ENCODE measurements at places on chromosomes 12 and 14.

DNA sequence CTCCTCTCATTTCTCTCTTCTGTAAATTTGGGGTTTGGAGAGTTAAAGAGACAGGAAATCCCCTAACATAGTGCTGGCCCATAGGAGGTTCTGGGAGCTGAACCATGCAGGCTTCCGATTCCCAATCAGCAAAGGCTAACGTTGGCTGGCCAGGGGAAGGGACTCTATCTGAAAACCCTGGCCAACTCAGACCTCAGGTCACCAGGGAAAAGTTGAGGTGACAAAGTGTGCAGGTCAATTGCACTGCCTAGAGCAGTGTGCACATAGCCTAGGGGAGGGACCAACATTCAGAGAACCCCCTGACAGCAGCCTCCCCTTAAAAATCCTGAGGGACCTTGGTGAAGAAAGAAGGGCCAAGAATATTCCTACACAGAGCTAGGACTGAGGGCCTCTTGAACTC, 38.9 kb downstream of the TTC7B start:
- DNase-seq = no peak

DNA sequence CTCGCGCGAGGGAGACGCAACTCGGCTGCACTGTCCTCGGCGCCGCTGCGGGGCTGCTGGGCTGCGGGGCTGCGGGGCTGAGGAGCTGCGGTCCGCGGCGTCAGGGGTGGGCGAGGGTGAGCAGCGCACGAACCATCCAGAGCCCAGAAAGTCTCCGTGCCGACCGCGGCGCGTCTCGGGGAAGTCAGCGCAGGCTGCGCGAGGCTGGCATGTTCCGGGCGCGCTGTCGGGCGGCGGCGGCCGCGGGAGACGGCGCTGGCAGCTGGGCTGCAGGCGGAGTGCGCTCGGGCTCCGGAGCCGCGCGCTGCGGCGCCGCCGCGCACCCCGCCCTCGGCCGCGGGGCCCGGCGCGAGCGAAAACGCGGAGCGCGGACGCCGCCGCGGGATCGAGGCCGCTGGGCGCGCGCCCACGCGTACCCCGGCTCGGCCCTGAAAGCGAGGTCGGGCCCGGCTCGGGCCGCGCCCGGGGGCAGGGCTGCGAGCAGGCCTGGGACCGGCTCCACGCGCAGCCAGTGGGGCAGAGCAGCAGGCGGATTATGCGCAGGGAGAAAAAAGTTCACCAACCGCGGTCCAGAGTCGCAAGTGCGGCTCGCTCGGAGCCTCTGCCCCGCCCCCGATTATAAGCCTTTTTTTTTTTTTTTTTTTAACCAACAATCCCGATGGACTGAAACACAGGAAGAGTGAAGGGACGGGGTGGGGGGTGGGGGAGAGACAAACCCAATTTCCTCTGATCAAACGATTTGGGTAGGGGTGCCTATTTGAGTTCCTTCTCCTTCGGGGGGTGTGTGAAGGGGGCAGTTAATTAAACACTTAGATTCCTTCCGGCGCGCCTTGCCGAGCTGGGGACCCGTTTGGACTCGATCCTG, at the start of gene PRICKLE1:
PRICKLE1 (minus strand) TSS at position 282 of the 865 bp plus-strand sequence. CDS start 117,230 bp downstream, outside the sequence.
- no peak for DNase-seq

GRCh38 chr12:2640709-2641108, 154.1 kb upstream of the FKBP4 start:
- no peak for DNase-seq

DNA sequence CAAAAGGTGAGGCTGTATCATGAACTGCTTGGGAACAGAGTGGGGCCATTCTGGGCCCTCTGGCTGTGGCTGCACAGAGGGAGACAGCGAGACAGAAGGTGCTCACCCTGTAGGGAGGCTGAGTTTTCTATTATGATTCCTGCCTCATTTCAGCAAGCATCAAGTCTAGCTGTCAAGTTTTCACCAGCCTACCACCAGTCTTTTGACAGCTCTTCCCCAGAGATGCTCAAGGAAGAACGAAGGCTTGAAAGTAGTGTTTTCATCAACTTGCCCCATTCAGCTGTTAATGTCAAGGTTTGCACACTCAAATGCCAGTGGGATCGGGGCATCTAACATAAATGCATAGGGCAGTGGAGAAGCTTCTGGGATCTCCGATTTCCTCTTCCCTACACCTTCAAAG, 10.0 kb downstream of the FGF23 start:
- DNase-seq = no peak

- no peak for DNase-seq
These were observed 44.9 kb upstream of the CERS5 start for GRCh38 chr12:50212071-50212467.

- no peak for DNase-seq
These were observed 11.6 kb downstream of the FGD6 start for GRCh38 chr12:95205685-95206084.

Data from NCI-H1436 (cell line).